AG09319 (cell line): ENCODE measurements at places on chromosomes 1 and 21.

GRCh38 chr1:944341-945325, 14.4 kb downstream of the NOC2L start:
- no peak for DNase-seq

- no peak for DNase-seq
Measured at GRCh38 chr1:247487057-247487456, 29.2 kb upstream of the OR2B11 start.

- no peak for DNase-seq
Measured at GRCh38 chr1:114322734-114323133, 169.1 kb upstream of the SYT6 start.

DNA sequence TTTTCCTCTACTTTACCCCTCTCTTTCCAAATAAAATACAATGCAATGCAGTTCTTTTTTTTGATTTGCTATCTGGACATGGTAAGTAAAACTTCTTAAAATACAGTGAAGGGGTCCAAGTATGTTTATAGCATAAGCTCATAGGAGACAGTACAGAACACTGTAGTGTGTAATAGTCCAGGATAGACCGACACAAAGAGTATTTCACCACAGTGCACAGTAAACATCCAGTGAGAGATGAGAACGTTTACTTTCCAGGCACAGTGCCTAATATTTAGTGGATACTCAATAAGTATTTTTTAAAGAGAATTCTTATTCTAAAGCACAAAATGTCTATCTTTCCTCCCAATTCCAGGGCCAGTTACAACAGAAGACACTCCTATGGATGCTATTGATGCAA, 14.9 kb downstream of the MIA3 start:
- no peak for DNase-seq

DNA sequence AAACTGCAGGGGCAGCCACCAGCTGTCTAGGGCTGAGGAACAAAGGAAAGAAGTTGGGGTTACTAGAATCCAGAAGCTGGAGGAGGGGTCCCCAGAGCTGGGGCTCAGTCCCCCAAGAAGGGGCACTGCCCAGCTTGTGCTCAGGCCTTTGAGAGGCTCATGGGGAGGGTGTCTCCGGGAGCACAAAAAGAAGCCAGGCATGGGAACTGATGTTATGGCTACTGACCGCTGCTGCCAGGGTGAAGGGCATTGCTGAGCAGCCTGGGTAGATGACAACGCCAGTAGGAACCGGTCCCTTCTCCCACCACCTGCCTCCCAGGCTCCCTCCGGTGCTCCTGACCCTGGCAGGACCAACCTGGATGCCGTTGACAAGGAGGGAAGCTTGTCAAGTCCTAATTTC, 762.5 kb upstream of the TPTE start:
- DNase-seq = no peak

DNA sequence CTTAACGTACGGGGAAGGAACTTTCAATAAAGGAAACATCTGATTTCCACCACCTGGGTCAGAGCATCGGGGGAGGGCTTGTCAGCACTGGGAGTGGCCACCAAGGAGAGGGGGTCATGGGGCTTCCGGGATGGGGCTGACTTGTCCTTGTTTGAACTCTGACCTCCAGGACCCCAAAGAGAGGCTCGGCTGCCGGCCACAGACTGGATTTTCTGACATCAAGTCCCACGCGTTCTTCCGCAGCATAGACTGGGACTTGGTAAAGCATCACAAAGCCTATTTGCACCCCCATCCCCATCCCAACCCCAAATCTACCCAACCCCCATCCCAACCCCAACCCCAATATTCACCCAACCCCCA, 19.5 kb downstream of the FAAP20 start:
- DNase-seq = no peak

DNA sequence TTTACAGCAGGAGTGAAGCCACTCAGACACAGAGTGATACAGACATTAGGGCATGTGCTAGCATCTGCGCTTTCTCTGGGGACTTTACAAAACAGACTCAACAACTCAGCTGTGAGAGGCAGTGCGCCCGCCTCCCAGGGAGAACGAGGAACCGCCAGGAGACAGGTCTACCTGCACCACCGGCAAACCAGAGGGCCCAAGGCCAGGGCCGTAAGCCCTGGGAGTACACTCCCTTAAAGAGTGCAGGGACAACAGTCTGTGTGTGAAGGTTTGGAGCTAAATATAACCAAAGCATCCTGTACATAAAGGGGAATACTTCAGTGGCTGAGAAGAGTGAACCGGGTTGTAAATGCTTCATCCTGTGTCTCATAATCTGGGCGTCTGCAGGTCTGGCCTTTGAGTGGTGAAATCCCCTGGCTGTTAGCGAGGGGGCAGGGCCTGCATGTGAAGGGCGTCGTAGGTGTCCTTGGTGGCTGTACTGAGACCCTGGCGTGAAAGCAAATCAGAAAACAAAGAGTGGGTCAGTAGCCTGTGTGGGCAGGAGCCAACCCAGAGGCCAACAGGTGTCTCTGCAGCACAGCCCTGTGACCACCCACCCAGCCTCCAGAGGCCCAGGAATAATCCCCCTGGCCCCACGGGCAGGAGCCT, 86.9 kb downstream of the CD247 start:
- DNase-seq = no peak

DNA sequence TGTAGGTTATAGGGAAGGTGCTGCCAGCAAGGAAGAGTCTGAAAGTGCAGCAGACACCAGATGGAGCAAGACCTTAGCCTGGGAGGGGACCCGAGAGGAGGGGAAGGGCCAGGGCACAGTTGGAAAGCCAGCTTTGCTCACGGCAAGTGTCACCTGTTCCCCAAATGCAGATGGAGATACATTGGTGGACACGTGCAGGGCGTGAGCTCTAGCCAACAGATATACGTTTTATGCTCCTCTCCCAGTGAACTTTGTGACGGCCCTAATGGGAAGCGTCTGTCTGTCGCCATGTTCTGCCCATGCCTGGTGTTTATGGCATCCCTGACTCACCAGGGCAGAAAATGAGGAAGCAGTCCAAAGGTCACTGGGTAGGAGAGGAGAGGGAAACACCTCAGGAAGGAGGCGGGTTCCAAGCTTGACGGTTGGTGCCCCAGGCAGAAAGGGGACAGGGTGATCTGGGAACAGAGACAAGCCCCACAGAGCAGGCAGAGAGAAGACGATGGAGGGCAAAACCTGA, 7.6 kb downstream of the GPA33 start:
- DNase-seq = no peak

DNA sequence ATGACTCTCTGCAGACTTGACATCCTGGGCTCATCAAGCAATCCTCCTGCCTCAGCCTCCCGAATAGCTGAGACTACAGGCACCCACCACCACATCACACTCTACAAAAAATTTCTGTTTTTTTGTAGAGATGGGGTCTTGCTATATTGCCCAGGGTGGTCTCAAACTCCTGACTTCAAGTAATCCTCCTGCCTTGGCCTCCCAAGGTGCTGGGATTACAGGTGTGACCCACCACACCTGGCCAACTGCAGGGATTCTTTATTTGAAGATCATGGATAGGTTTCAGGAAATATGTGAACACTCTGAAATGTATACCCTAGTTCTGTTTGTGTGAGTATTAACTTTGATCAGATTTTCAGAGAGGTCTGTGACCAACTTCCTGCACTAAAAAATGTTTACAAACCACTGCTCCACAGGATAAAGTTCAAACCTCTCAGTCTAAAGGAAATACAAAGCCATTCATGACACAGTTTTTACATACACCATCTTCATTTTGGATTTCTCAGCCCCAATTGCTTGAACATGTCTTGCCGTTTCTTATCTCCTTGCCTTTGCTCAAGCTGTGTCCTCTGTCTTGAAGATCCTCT, 252.3 kb upstream of the FGGY start:
- DNase-seq = no peak

DNA sequence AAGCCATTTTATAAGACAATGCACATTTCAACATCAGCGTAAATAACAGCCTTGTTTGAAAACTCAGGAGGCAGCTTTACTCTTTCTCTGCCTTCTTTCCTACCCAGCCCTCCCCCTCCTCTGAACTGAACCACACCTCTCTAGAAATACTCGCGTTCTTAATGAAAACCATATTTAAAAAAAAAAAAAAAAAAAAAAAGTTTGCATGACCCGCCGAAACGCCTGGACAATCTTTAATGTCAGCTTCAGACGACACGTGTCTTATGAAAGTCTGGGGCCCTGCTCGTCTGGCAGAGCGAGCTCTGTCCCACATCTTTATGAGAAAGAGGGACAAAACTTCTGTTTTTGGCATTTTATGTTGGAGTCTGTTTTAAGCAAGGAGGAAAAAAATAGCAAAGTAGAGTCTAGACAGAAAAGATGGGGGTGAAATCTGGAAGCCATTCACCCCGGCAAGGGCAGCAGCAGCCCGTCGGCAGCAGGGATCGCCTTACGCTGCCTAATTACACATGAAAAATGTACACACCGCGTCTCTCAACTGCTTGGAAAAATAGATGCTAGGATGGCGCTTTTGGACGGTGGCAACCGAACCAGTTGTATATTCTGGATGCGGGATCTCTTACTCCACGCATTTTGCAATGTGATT, 130.4 kb upstream of the ETS2 start:
- no peak for DNase-seq

GRCh38 chr21:35737899-35738346, 322.4 kb downstream of the SETD4 start:
- DNase-seq = peak; percentile 28

GRCh38 chr1:5920201-5920600, 72.0 kb downstream of the NPHP4 start:
- no peak for DNase-seq

- peak; percentile 57 for DNase-seq
Measured at GRCh38 chr1:94061513-94062443, 59.2 kb downstream of the ABCA4 start.

GRCh38 chr1:107530543-107530942, 389.7 kb downstream of the NTNG1 start:
- no peak for DNase-seq

- no peak for DNase-seq
Measured at GRCh38 chr1:226682871-226683814, 55.9 kb downstream of the ITPKB start.

DNA sequence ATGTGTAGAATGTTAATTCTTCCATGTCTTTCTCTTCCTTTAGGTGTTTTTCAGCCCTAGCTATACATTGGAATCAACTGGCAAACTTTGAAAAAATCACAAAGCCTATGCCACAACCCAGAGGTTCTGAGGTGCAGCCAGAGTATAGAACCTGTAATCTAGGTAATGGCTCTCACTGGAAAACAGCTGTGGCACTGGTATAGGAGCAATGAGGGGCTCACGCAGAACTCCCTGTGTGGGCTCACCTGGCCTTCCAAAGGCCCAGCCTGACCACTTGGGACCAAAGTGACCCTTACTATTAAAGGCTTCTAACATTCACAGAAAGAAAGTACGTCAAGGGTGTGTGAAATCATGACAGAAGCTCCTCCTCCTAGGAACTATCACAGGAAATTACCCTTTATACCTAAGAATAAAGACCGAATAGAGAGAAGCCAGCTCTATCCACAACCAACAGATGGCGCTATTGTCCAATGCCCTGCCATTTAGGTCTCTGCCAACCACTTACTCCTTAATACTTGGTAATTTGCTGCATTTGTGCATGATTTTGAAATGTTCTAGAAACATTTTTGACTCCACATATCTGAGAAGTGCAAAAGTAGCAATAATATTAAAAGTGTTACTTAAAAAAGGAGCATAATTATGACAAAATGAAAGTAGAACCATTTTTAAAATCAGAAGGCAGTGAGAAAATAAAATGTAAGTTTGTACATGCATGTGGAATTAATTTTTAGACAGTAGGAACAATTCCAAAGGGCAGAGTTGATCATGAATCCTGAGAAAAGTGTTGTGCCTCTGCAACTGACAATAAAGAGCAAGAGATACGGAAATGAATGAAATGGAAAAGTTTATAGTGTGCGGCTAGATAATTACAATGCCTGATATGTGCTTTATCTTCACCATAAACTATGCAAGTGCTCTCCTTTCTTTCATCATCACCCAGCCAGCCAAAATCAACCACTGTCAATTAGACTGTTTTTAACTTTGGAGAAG, 93.1 kb upstream of the HAO2 start:
- DNase-seq = peak; percentile 61

GRCh38 chr1:55634516-55634915, 419.4 kb upstream of the USP24 start:
- no peak for DNase-seq

DNA sequence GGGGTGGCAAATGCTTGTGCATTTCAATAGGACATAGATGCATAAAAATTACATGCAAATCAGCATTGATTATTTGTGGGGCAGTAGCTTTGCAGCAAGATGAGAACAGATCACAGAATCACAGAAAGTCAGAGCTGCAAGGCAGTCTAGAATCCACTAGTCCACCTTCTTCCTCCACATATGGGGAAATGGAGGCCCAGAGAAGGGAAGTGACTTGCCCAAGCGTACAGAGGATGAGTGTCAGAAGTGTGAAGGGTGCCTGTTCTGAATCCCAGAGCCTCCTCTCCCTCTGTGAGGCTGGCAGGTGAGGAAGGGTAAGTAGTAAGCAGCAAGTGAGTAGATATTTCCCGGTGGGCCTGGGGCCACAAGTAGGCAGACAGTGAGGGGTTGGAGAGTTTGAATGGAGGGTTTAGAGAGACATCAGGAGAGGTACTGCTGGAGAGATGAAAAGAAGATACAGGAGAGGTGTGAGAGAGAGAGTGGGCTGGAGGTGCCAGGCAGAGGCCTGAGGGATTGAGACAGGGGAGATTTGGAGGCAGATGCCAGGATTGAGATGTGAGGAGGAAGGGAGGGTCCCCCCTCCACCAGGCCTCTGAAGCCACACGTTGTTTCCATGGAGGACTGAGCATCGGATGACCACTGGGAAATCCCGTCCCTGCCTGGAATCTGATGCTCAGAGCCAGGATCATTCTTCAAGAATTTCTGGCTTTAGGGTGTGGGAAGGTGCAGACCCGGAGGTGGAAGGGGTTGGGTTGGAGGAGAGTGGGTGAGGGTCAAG, 4.8 kb upstream of the MYOG start:
- no peak for DNase-seq

DNA sequence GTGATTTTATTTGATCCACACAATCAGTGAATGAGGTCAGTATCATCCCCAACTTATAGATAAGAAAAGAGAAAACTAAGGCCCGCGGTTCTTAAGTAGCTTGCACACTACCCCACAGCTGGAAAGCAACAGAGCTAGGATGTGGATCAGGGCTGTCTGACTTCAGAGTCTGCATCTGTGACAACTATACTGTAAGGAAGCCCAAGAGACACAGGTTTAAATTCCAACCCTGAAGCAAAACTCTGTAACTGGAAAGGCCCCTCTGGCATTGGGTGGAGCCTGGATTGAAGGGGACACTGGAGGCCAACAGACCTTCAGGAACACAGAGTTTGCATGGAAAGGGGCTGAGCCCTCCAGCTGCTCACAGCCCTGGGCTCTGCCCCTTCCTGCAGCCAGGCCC, 40.2 kb downstream of the LGR6 start:
- DNase-seq = no peak

- no peak for DNase-seq
Measured at GRCh38 chr1:227333423-227333822, 15.1 kb upstream of the CDC42BPA start.
